ENCODE measurements at places on chromosomes 2 and 18. TPM values are rescaled to one million over a fixed set of nuclear protein-coding genes. Genes with fewer than 3 reads are reported as not detected.

COL6A3 gene
- 2.6 TPM for total RNA-seq

SULT1C4 gene
- 0.31 TPM for total RNA-seq

EFR3B gene
- not detected for total RNA-seq

DNA sequence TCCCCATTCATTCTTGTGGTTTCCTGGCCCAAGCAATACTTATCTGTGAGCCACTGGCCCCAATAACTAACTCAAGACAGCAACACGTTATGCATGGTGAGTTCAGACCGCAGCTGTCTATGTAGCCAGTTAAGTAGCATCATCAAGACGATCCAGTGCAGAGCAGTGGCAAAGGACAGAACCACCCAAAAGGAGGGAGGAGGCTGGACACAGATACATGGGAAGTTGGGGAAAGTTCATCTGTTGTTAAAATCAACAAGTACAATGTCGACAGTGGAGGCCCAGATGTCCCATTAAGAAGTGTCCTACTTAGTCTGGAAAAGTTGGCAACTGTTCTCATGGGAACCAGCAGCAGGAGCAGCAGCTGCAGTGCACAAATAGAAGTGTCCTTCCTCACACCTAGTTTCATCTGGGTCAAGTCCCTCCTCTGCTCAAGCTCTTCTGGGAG is 106.9 kb upstream of the THOC1 start:
- DNase-seq: no peak

DNA sequence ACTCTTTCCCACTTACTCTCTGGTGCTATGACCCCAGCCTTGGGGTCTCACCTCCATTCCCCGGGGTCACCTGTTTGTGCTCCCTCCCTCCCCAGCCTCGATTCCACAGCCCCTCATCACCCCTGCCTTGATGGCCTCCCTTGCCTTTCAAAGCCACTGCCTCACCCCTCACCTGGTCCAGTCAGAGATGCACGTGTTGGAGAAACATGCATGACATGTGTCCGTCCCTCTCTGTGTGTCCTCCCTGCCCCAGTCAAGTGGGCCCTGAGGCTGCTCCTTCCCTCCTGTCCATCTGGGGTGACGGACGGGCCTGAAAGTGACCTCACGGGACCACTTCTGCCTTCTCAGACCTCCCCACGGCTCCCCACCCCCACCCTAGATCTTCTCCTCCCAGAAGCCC is 82.3 kb upstream of the TWIST2 start:
- no peak for DNase-seq

DNA sequence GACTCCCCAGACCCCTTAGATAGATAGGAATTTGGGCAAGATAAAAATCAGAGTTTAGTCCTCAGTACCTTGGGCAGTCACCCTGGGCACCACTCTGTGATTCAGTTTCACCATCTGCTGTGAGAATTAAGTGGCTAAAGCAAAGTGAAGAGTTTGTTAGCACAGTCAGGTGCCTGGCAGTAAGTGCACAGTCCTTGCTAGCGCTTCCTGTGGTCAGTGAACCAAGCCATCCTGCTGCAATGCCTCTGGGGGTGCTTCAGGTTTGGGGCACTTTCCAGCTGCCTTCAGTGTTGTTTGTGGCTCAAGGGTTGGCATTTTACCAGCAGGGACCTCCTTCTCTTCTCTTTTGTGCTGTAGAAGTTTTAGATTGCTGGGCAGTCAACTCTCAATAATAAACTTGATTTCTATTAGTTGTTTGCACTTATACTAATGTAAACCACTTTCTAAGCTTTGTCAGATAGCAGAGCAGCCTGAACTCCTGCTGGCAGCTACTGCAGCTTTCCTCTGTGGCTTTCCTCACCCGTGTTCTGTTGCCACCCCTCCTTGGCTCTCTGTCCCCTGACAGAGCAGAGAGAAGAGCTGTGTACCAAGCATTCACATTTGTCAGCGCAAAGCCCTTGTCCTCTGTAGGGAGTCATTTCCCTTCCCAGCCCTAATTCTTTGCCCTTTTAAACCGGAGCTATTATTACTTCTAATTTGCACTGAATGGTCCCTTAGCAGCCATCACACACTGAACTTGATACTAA is 48.4 kb upstream of the RMP24 start:
- DNase-seq: no peak

Measured in T-helper 17 cell (primary cell).